Left lung (tissue), 14 donors: ENCODE measurements at places on chromosomes 12 and 14. TPM values are rescaled to one million over a fixed set of nuclear protein-coding genes. Genes with fewer than 3 reads are reported as not detected.

DNA sequence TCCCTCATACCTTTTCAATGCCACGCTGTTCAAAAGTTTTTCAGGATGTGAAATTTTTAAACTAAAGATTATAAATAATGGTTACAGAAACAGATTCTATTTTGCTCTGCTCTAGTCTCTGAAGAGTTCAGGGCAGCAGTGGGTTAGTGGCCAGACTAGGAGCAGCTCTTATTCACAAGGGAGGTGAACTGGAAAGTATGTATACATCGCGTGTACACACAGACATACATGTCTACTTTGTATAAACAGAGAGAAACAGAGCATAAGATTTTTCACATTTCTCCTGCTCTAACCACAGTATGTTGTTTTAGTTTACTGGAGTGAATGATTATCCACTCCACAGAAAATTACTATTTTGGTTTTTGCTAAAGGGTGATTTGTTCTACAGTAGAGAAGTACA, 74.4 kb upstream of the CRY1 start:
- no peak for DNase-seq

DNA sequence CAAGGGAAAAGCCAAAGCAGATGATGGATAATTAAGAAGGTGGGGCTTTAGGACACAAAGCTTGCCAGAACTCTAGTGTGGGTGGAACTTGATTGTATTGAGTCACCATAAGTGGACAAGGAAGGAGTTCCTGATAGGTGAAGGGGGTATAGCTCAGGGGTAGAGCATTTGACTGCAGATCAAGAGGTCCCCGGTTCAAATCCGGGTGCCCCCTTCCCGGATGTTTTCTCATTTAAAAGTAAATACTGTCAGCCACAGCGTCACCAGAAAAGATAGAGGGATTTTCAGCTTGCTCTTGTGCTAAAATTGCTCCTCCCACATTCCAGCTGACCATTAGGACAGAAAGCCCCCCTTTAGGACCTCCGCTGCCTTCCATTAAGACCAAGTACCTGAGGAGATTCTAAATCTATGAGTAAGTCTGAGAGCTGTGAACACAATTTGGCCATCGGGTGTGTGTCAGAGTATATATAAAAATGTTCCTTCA, 36.6 kb downstream of the DCAF4 start:
- no peak for DNase-seq

DNA sequence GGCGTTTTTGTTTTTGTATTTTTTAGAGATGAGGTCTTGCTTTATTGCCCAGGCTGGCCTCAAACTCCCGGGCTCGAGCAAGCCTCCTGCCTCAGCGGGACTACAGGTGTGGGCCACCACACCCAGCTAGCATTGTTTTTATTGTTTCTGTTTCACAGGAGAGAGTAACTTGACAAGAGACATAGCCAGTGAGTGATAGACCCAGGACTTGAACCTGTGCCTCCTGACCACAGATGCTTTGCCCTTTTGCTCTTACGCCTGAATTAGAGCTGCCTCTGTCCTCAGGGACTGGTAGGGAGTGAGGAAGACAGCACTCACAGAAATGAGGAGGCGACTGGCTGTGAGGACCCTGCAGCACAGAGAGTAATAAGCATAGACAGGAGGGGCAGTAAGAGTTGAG, 2.3 kb downstream of the EVL start:
- DNase-seq: no peak

- no peak for DNase-seq
These were observed 20.0 kb upstream of the SLC15A5 start for GRCh38 chr12:16297521-16297920.

Gene CHFR
- 23.4 TPM for polyA plus RNA-seq

GRCh38 chr12:93518725-93519124, 51.4 kb downstream of the MRPL42 start:
- DNase-seq: no peak

DNA sequence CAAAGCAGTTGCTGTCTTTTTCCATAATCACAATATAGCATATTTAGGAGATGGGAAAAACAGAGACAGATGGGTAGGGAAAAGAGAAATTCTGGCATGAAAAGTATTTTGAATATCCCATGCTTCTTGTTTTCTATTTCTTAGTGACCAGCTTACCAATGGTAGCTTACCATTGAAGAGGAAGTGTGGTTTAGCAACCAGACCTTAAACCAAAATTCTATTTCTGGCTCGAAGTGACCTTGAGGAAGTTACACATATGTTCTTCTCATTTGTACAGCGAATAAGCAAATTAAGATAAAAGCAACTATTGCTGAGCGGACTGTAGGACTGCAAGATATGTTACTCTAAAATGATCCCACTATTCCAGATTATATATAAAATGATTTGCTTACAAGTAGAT, 82.9 kb downstream of the FGD4 start:
- DNase-seq: no peak

Gene KLRF1
- 1.2 TPM for polyA plus RNA-seq

Gene ASB2
- polyA plus RNA-seq: 1.5 TPM

Gene SP1
- polyA plus RNA-seq: 78.1 TPM

DNA sequence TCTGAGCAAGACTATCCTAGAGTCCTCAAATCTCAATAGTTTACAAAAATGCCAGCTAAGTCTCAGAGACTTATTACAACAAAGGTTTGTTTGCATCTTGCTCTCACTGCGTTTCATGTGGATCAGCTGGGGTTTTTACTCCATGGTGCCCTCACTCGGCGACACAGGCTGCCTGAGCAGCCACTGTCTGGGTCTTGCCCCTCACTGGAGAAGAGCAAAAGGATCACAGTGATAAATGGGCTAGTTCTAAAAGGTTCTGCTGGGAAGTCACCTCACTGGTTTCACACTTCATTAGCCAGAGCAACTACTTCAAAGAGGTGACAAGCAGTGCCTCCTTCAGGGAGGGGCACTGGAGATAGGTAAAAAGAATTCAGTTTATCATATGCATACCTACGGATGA, 392.0 kb downstream of the RPL10L start:
- DNase-seq: peak; percentile 18

- DNase-seq: no peak
These were observed 2.4 kb upstream of the KIF26A start for GRCh38 chr14:104135904-104136471.

DNA sequence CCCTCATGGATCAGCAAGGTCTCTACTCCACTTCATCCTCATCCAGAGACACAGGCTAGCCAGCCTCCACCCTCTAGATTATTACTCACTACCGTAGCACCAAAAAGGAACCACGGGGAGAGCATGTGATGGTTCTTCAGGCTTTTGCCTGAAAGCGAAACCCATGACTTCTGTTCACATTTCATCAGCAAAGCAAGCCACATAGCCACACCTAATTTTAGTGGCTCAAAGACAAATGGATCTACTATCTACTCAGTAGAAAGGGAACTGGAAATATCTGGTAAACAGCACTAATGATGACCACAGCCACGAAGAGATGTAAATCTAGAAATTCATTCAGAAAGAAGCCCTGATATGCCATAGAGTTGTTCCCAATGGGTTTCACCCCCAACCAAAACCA, 51.4 kb downstream of the VCPKMT start:
- DNase-seq: peak; percentile 68

DNA sequence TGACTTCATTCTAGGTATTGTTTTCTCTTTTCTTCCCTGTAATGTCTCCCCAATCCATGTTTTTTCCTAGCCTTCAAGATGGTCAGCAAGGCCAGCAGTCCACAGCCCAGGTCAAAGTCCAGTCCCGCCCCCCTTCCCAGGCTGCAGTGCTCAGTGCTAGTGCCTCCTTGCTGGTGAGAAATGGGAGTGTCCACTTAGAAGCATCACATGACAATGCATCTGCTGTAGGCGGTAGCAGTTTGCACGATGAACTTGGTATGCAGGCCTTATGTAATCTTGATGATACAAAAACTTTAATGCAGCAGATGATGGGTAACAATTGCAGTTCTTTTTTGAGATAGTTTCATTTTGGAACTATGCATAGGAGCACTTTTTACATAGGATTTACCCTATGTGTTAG, 88.4 kb downstream of the PCNX1 start:
- DNase-seq: peak; percentile 45

Gene RDH12
- 1.1 TPM for polyA plus RNA-seq

DNA sequence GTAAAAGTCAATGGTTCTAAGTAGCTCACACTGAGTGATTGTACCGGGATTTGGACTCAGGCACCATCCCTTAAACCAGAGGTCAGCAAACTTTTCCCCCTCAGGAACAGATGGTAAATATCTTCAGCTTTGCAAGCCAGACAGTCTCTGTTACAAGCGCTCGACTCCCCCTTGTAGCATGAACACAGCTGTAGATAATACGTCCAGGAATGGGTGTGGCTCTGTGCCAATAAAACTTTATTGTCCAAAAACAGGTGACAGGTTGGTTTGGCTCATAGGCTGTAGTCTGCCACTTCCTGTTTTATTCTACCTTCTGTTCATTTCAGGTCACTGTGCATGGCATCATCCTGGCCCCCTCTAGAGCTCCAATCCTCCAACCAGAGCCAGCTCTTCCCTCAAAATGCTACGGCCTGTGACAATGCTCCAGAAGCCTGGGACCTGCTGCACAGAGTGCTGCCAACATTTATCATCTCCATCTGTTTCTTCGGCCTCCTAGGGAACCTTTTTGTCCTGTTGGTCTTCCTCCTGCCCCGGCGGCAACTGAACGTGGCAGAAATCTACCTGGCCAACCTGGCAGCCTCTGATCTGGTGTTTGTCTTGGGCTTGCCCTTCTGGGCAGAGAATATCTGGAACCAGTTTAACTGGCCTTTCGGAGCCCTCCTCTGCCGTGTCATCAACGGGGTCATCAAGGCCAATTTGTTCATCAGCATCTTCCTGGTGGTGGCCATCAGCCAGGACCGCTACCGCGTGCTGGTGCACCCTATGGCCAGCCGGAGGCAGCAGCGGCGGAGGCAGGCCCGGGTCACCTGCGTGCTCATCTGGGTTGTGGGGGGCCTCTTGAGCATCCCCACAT, 7.6 kb downstream of the BDKRB1 start:
- DNase-seq: no peak

Gene TTC8
- polyA plus RNA-seq: 38.1 TPM

- no peak for DNase-seq
These were observed 570.0 kb downstream of the SLC16A7 start for GRCh38 chr12:60165781-60166180.

GRCh38 chr12:14514946-14515345, 52.7 kb downstream of the PLBD1 start:
- no peak for DNase-seq

DNA sequence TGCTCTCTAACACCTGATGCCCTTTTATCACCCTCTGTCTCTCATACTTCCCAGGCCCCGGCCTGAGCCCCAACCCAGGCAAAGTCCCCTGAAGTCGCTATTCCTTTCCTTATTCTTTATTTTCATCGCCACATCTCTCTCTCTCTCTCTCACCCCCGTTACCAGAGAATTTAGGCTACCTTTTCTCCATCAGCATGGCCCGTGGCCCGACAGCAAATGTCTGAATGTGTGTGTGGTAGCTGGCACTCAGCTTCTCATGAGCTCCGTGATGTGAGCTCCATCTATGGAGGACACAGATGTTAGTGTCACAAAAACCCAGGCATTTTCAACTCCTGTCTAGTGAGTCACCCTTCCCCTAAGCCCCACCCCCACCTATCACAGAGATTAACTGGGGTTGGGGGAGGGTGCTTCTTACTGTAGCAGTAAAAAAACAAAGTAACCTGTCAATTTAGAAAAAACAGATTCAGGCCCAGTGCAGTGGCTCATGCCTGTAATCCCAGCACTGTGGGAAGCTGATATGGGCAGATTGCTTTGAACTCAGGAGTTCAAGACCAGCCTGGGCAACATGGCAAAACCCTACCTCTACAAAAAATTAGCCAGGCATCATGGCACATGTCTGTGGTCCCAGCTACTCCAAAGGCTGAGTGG, 53.8 kb downstream of the VCPKMT start:
- DNase-seq: no peak

Gene SIX1
- polyA plus RNA-seq: 1.0 TPM
